ENCODE measurements at places on chromosomes 3 and 15. TPM values are rescaled to one million over a fixed set of nuclear protein-coding genes. Genes with fewer than 3 reads are reported as not detected.

DNA sequence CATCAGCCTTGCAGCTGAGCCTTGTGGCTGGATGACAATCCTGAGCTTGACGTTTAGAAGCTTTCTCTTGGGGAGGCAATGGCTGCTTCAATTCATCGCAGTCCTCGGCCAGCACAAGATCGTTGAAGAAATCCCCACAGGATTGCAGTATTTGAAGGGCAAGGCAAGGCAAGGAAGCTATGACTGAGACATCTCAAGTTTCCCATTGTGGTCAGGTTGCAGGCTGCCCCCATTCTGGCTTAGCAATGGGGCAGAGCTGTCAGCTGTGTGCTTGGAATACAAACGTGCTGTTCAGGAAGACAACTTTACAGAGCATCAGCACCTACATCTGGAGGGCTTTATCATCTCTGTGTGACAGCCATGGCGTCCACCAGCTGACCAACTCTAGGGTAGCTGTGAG, 275.9 kb upstream of the TBL1XR1 start:
- no peak for DNase-seq

The PHLDB2 gene
- 7.5 TPM for total RNA-seq

DNA sequence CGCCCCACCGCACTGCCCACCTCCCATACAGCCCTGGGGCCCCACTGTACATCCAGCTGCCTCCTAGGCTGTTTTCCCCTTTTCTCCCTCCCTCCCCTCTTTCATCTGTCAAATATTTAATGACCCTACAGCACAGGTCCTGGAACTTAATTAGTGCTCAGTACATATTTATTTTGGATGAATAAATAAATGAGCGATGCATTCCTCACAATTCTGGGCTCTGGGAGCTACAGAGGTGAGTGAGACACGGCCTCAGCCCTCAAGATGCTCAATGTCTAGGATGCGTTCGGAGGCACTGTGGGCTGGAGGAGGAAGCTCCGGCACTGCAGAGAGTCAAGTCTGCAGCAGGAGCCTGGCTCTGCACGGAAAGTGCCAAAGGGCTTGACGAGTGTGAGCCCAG, 175.0 kb downstream of the FAM43A start:
- DNase-seq, result no peak

GRCh38 chr3:184880276-184881019, 68.5 kb downstream of the VPS8 start:
- DNase-seq, result no peak

GRCh38 chr3:54366839-54367238, 244.5 kb downstream of the CACNA2D3 start:
- DNase-seq, result no peak

- no peak for DNase-seq
These were observed 22.6 kb downstream of the PDHB start for GRCh38 chr3:58411036-58411435.

DNA sequence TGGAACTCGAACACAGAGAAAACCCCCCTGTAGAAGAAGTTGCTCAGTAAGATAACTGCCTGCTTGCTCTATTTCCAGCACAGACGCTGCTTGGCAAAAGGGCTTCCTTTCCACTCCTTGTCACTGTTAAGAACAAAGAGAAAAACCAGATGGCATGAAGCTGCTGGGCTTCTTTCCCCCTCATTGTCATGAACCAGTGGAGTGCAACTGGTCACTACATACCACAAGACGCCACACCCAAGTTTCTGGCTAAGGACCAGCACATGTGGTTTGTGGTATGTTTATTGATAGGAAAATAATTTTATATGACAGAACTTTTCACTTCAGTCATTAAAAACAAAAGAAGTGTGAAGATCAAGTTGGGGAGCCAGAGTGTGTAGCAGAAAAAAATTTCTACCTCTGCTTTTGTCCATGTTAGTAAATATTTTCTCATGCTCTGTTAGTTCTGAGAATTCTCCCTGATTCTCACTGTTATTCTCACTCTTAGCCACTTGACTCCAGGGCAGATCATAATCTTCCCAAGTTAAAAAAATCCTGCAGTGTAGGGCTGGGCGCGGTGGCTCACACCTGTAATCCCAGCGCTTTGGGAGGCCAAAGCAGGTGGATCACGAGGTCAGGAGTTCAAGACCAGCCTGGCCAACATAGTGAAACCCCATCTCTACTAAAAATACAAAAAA, 37.9 kb downstream of the CLK3 start:
- DNase-seq, result no peak

The GUCA1C gene
- not detected for total RNA-seq

DNA sequence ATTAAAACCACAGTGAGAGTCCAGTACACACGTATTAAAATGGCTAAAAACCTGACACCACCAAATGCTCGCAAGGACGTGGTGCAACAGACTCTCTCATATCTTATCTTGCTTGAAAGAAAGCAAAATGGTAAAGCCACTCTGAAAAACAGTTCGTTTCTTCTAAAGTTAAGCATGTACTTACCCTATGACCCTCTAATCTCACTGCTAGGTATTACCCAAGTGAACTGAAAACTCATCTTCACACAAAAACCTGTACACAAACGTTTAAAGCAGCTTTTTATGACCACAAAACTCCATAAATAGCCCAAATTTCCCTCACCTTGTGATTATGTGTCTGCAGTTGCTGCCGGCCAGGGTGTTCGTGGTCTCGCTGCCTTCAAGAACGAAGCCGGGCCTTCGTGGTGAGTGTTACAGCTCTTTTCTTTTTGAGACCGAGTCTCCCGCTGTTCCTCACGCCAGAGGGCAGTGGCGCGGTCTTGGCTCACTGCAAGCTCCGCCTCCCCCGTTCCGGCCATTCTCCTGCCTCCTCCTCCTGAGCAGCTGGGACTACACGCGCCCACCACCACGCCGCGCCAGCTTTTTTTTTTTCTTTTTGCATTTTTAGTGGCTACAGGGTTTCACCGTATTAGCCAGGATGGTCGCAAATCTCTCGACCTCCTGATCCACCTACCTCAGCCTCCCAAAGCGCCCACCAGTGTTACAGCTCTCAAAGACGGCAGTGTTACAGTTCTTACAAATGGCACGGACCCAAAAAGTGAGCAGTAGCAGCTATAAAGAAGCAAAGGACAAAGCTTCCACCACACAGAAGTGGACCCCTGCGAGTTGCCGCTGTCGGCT, 165.4 kb downstream of the TJP1 start:
- no peak for DNase-seq

GRCh38 chr15:72382146-72382545, 6.3 kb upstream of the HEXA start:
- no peak for DNase-seq

The ZNF660 gene
- 3.1 TPM for total RNA-seq

The PPP4R2 gene
- total RNA-seq, result 79.7 TPM

DNA sequence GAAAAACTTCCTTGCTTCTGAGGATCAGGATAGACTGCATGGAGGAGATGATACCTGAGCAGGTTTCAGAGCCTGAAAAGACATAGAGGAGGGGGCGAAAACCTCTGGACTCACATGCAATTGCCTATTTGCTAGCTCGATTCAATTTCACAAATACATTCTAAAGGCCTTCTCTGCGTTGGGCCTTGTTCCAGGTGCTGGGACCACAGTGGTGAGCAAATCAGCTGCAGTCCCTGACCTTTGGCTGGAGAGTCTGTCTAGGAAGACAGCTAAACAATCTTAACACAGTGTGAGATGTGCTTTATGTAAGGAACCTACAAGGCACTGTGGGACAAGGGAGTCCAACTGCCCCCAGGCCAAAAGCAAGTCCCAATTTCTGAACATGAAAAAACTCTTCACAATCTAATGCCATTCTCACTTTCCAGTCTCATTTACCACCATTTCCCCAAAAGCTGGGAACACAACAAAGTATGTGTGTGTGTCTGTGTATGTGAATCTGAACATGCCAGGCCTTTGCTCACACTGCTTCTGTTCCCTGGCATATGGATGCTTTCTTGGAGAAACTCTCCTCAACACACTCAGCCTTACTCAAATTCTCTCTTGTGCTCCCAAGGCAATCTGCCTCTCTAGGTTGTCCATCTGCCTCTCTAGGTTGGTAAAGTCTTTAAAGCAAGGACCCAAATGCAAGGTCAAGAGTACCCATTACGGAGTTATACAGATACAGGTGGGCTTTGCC, 2.1 kb upstream of the PCCB start:
- DNase-seq, result no peak

GRCh38 chr15:89985111-89985510, 16.0 kb upstream of the ZNF710 start:
- DNase-seq, result no peak

- no peak for DNase-seq
These were observed 492.6 kb downstream of the LPP start for GRCh38 chr3:188646592-188646991.

DNA sequence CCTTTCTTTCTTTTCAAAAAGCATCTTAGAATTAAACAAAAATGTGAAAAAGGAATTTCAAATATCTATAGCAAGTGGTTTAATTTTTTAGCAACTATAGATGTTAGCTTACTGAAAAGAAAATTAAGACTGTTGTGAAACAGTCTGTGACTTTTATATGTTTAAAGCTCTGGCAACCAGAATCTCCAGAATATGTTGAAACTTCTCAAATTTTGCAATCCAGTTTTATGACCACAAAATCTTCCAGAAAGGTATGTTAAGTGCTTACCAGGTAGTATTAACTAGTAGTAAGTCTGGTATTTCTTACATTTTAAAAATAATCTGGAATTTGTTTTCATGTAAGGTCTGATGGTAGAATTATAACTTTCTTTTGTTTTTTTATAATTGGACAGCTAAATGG, 235.0 kb downstream of the SLC9A9 start:
- DNase-seq, result no peak

DNA sequence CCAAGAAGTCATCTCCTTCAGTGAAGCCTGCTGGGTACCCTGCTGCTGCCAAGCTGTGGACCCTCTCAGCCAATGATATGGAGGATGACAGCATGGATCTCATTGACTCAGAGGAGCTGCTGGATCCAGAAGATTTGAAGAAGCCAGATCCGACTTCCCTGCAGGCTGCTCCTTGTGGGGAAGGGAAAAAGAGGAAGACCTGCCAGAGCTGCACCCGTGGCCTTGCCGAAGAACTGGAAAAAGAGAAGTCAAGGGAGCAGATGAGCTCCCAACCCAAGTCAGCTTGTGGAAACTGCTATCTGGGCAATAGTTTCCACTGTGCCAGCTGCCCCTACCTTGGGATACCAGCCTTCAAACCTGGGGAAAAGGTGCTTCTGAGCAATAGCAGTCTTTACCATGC, 13.7 kb upstream of the ANP32A start:
- no peak for DNase-seq

The RBP2 gene
- 0.09 TPM for total RNA-seq

The GABRB3 gene
- 2.8 TPM for total RNA-seq

- DNase-seq, result no peak
These were observed 10.9 kb upstream of the LZTFL1 start for GRCh38 chr3:45852828-45853227.

DNA sequence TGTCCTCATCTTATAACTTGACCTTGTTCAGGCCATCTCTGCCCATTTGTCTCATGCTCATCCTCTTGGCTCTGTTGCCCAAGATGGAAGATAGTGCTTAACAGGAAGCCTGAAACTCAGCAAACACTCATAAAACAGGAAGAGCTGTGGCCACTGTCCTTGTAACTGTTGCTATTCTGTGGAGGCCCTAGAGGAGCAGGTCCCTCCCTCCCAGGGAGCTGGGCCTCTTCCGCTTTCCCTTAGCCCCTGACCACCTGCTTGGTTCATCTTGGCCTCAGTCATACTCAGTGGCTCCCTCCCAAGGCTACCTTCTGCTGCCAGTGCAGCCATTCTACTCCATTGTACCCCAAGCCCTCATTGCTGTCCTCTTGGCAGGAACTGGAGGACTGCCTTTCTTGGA, 3.5 kb downstream of the MAPKAPK3 start:
- DNase-seq, result no peak

The ZBED2 gene
- 52.2 TPM for total RNA-seq

The LIPH gene
- 0.09 TPM for total RNA-seq

- DNase-seq, result no peak
These were observed 21.8 kb upstream of the ERICH6 start for GRCh38 chr3:150725548-150725947.

The CEP19 gene
- 8.5 TPM for total RNA-seq

DNA sequence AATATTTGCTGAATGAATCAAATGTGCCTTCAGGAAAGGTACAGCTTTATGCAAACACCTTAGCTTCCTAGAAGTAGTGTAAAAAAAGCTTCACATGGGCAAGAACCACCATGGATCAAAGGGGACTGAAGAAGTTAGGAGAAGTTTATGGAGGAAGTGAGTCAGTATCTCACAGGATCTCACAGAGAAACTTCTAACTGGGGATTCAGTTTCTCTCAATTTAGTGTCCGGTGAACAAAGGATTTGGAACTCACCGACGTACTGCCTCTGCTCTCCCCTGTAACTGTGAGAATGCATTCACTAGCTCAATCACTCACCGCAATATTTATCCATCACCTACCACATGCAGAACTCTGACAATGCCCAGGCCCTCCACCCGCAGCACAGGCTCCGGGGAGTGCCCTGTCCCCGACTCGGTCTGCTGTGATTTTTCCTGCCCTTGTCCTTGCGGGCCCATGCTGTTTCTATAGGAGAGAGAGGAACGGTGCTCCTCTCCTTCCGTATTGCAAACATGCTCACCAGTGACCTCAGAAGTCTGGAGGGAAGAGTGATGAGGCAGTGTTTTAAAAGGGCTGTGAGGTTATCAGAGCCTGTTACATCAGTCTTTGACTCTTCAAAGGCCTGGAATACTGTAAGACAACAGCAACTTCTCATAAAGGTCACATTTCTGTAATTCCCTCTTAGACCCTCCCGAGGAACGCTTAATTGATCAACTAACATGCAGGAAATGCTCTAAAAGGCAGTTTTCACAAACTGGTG, 222.5 kb upstream of the ICE2 start:
- no peak for DNase-seq

DNA sequence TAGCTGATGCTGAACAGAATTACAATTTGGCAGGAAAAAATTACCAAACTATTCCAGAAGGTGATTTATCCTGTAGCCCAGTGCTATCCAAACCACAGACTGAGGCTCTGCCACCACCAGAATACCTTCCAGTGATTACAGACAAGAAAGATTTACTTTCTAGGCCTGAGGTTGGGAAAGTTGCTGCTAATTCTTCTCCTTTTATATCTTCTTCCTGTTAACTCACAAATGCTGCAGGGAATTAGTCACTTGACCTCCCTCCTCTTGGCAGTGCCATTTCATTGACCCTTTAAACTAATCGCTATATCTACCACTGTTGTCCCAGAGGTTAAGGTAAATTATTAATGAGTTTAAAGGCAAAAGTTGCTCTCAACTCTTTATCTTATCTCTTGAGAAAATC, 118.4 kb downstream of the CTNNB1 start:
- no peak for DNase-seq

DNA sequence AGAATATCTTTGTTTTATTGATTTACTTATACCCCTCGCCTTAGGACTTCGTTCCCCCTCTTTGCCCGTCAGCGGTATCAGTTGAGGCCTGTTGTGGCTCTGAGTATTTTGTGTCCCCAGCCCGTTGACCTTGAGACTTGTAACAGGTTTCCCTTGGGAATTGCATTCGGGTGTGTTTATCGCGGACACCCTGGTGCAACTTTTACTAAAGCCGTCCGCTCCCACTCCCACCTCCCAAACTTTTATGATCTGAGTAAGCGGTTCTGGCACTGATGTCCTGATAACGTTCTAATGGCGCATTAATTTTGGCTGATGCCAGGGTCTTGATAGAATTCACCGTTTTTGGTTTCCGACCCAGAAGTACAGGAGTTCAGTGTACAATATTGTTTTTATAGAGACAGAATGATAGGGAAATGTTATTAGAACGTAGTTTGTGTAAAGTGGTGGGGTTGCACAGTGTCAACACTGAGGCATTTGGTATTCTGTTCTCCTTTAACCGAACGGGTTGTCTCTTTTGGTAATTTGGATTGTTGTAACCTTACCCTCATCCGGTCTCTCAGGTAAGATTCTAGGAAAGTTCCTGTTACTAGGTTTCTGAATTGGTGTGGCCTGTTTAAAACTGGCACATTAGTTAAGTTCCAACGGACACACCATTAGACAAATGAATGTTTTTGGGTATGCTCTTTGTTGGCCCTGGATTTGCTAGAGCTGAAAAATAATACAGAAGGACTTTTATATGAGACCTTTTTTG, 47.8 kb downstream of the OIP5 start:
- DNase-seq, result peak; percentile 18

Measured in thymus (tissue), 14 donors.